ENCODE measurements at places on chromosomes 13 and 19. TPM values are rescaled to one million over a fixed set of nuclear protein-coding genes. Genes with fewer than 3 reads are reported as not detected.

PSG1 gene
- total RNA-seq = not detected

SPIB gene
- total RNA-seq = 0.83 TPM

OR4F17 gene
- total RNA-seq = not detected

FGF9 gene
- total RNA-seq = not detected

GPC6 gene
- not detected for total RNA-seq

EPSTI1 gene
- total RNA-seq = 2.7 TPM

C1QTNF9B gene
- total RNA-seq = not detected

ZNF222 gene
- total RNA-seq = 1.8 TPM

SMIM44 gene
- total RNA-seq = not detected

APOC4 gene
- not detected for total RNA-seq

ZNF880 gene
- 27.3 TPM for total RNA-seq

NFIC gene
- total RNA-seq = 71.1 TPM

KLK3 gene
- total RNA-seq = not detected

ETV2 gene
- total RNA-seq = 2.1 TPM

PINLYP gene
- 2.0 TPM for total RNA-seq

SHISA2 gene
- total RNA-seq = not detected

ZNF324 gene
- total RNA-seq = 5.9 TPM

PGLYRP1 gene
- total RNA-seq = not detected

SERTM1 gene
- not detected for total RNA-seq

ZNF320 gene
- 18.5 TPM for total RNA-seq

PSG11 gene
- not detected for total RNA-seq

GPR4 gene
- not detected for total RNA-seq
